ENCODE measurements at places on chromosomes 6 and 20.

DNA sequence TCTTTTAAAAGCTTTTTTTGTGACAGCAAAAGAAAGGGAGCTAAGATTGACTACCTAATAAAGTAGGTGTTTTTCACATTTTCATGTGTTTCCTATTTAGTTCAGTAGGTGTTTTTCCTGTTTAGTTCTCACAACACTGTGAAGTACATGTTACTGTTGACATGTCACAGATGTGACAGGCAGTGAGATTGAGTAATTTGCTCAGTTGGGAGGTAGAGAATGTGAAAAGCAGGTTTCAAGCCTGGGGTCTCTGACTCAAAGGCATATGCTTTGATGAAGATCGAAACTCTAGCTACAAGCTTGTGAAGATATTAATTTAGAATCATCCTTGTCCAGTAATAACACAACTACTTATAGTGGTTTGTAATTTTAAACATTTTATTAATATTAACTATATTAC lies 43.1 kb downstream of the SLX4IP start:
- no peak for DNase-seq

- DNase-seq: no peak
These were observed 165.1 kb downstream of the ZNF217 start for GRCh38 chr20:53428588-53428987.

DNA sequence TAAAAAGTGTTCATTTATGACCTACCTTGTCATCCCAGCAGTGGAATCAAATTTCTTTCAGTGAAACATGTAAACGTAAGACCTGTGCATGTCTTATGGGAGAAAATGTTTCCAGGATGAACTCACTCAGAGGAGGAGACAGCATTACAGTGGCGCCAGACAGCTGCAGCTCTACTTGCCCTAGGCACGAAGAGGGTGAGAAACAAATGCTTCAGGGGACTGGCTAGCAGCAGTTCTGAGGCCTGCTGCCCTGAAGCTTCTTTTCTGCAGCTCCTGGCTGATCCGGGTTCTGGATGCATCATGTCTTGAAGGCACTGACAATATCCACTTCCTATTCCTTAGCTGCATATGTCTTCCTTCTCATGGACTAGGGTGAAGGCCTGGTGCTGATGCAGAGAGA lies 120.2 kb downstream of the QRSL1 start:
- no peak for DNase-seq

GRCh38 chr20:63747622-63748069 lies 8.1 kb downstream of the SLC2A4RG start:
- no peak for DNase-seq

GRCh38 chr6:42629845-42630244 lies 66.0 kb downstream of the UBR2 start:
- DNase-seq: no peak

GRCh38 chr6:73942592-73943186 lies 246.7 kb downstream of the CD109 start:
- no peak for DNase-seq

Data from stimulated activated CD4-positive, alpha-beta T cell treated with anti-CD3 and anti-CD28 coated beads, Interleukin-4, amount 100 ng/mL, for 4 hours (primary cell).